ENCODE measurements at places on chromosomes 5 and 9. TPM values are rescaled to one million over a fixed set of nuclear protein-coding genes. Genes with fewer than 3 reads are reported as not detected.

Gene PRDM9
- not detected for total RNA-seq

Gene HTR4
- total RNA-seq: not detected

Gene BSPRY
- not detected for total RNA-seq

Gene ALG2
- total RNA-seq: 60.0 TPM

Gene ARID3C
- 0.26 TPM for total RNA-seq

Gene KIF12
- total RNA-seq: not detected

Gene CBY3
- not detected for total RNA-seq

Gene P4HA2
- total RNA-seq: 66.3 TPM

Gene ZNF189
- 14.6 TPM for total RNA-seq

Gene FOXD4L3
- not detected for total RNA-seq

Gene GRM6
- not detected for total RNA-seq

Gene PALM2AKAP2
- total RNA-seq: 0.75 TPM

Gene SCGB3A2
- total RNA-seq: not detected

Gene ZNF462
- 8.8 TPM for total RNA-seq

Gene HEMGN
- total RNA-seq: not detected

Gene SPAG8
- total RNA-seq: not detected

Gene CATSPER3
- not detected for total RNA-seq

All from SK-MEL-5 (cell line).